SJSA1 (cell line): ENCODE measurements at places on chromosomes 13 and 19. TPM values are rescaled to one million over a fixed set of nuclear protein-coding genes. Genes with fewer than 3 reads are reported as not detected.
A peak's percentile ranks its signal among the peaks of the same experiment; 100 is the strongest.

Gene TEKTIP1
- 0.26 TPM in 1 of 2 replicates, not detected in the other for total RNA-seq

Gene IFNL1
- total RNA-seq = not detected in 2 replicates

Gene ASPDH
- total RNA-seq = not detected in 2 replicates

Gene ZNF256
- 1.8 and 5.2 TPM in 2 replicates for total RNA-seq

GRCh38 chr13:85254641-85255040 is 544.6 kb downstream of the SLITRK6 start:
- no peak overlapping the region for H3K27ac ChIP-seq
- H3K36me3 ChIP-seq = no peaks in the 10 kb centered on the region
- H3K4me3 ChIP-seq = no peak overlapping the region
- DNase-seq = no peak

- H3K4me3 ChIP-seq = no peak overlapping the region
- no peak for DNase-seq
- peaks cover 2% of the 10 kb centered on the region for H3K4me1 ChIP-seq
- no peaks in the 10 kb centered on the region for H3K27me3 ChIP-seq
Observed at GRCh38 chr13:113454936-113455335, 1.6 kb upstream of the ADPRHL1 start.

- no peaks in the 10 kb centered on the region for H3K4me1 ChIP-seq
- H3K27ac ChIP-seq = no peak overlapping the region
- DNase-seq = no peak
- no peaks in the 10 kb centered on the region for H3K27me3 ChIP-seq
- no peak overlapping the region for H3K4me3 ChIP-seq
- no peaks in the 10 kb centered on the region; the same call in 1 of the 2 replicates for H3K36me3 ChIP-seq
Observed at GRCh38 chr13:93769607-93770006, 543.0 kb downstream of the GPC6 start.

- H3K36me3 ChIP-seq = no peaks in the 10 kb centered on the region
- DNase-seq = peak; percentile 13
- H3K27ac ChIP-seq = no peak overlapping the region
- H3K4me3 ChIP-seq = no peak overlapping the region
Observed at GRCh38 chr19:6032381-6032780, 54.4 kb upstream of the RANBP3 start.

- H3K4me1 ChIP-seq = no peaks in the 10 kb centered on the region
- H3K27ac ChIP-seq = no peak overlapping the region
- no peak for DNase-seq
- H3K36me3 ChIP-seq = no peaks in the 10 kb centered on the region
Observed at GRCh38 chr13:81318231-81319019, 977.5 kb upstream of the SPRY2 start.

GRCh38 chr13:35255241-35255640 is 221.2 kb downstream of the MAB21L1 start:
- no peak for DNase-seq
- H3K36me3 ChIP-seq = no peaks in the 10 kb centered on the region
- no peaks in the 10 kb centered on the region for H3K27me3 ChIP-seq

GRCh38 chr19:45442778-45443461 is 19.2 kb upstream of the ERCC1 start:
- H3K27me3 ChIP-seq = no peaks in the 10 kb centered on the region
- DNase-seq = no peak
- no peaks in the 10 kb centered on the region for H3K36me3 ChIP-seq
- H3K27ac ChIP-seq = peak overlapping the region; percentile 97

- no peaks in the 10 kb centered on the region for H3K36me3 ChIP-seq
- no peaks in the 10 kb centered on the region for H3K4me1 ChIP-seq
- H3K27me3 ChIP-seq = no peaks in the 10 kb centered on the region
- no peak for DNase-seq
Observed at GRCh38 chr13:47546391-47547225, 454.5 kb downstream of the SUCLA2 start.

DNA sequence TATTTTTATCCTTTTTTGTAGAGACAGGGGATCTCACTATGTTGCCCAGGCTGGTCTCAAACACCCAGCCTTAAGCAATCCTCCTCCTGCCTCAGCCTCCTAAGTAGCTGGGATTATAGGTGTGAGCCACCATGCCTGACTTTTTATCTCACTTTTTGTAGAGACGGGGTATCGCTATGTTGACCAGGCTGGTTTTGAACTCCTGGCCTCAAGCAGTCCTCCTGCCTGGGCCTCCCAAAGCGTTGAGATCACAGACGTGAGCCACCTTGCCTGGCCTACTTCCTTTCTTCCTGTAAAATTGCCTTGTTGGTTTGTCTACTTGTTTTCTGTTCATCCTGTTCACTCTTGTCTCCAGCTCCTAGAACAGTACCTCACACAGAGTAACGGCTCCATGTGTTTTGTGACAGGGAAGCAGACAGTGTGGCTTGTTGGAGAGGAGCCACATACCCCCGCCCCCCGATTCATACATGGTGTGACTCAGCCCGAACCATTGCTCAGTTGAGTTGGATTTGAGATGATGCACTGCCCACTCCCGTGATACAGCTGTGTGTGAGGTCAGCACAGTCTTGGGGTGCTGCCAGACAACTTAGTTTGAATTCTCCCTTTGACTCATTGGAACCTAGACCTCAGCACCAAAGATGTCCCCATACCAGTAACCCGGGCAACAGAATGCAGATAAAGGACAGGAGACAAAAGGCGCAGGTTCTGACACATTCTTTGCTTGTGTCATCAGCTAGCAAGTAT is 34.2 kb downstream of the GPR42 start:
- no peak overlapping the region for H3K4me3 ChIP-seq
- H3K27ac ChIP-seq = peak overlapping the region; percentile 49
- DNase-seq = peak; percentile 74
- no peaks in the 10 kb centered on the region for H3K36me3 ChIP-seq
- no peaks in the 10 kb centered on the region for H3K27me3 ChIP-seq

GRCh38 chr13:82165396-82166174 is 1716.7 kb downstream of the SLITRK1 start:
- H3K27ac ChIP-seq = no peak overlapping the region
- DNase-seq = peak; percentile 53
- H3K4me3 ChIP-seq = no peak overlapping the region
- H3K27me3 ChIP-seq = no peaks in the 10 kb centered on the region

GRCh38 chr19:50314724-50315708 is 14.2 kb downstream of the KCNC3 start:
- no peak overlapping the region for H3K27ac ChIP-seq
- H3K4me1 ChIP-seq = no peaks in the 10 kb centered on the region
- no peak for DNase-seq
- H3K36me3 ChIP-seq = no peaks in the 10 kb centered on the region

- H3K36me3 ChIP-seq = no peaks in the 10 kb centered on the region
- H3K27ac ChIP-seq = no peak overlapping the region
- DNase-seq = no peak
- H3K4me1 ChIP-seq = no peaks in the 10 kb centered on the region
Observed at GRCh38 chr13:56457535-56458190, 683.1 kb upstream of the PRR20A start.
